CD4-positive, alpha-beta T cell treated with Interleukin-15 for 4 hours (primary cell): ENCODE measurements at places on chromosomes 3 and 15.

- no peak for DNase-seq
These were observed 72.7 kb downstream of the UACA start for GRCh38 chr15:70690491-70691276.

GRCh38 chr3:186162221-186162620 is 53.3 kb upstream of the ETV5 start:
- no peak for DNase-seq

- no peak for DNase-seq
These were observed 34.7 kb downstream of the ZNF710 start for GRCh38 chr15:90035840-90036230.

DNA sequence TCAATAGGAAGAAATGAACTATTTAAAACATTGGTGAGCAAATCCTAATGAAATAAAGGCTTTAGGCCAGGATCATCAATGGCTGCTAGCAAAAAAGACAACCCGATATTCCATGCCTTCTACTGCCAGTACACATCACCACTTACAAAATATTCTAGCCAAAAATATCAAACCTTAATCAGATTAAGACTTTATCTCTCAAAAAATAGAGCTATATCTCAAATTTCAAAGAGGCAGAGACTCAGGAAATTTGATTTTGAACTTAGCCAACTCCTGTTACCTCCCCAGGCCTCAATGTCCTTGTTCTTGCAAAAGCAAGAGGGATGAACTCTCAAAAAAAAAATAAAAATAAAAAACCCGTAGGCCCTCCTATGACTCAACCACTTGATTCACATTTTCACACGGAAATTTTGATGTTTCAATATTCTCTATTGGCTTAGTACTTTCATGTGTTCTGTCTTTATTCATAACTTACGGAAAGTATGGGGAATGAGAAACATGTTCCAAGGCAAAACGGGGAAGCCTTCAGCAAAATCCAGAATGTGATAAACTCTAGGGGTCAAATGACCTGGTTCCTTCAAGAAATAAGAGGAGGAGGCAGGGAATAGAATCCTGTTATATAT is 273.3 kb upstream of the ZPLD1 start:
- DNase-seq = no peak

DNA sequence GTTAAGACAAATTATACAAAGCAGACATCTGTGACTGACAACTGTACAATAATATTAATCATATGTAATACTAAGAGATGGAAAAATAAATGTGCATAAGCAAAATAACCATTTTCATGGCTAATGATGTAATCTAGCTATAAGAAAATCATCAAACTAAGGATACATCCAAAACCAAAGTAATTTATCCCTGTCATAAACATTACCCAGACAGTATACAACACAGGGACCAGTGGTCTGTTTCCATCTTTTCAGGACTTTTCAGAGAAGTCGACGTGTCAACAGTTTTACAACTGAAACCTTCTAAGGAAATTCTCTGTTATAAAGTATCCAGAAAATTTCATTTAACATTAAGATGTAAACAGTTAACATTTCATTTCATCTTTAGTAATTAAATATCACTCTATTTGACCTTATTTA is 11.0 kb downstream of the THBS1 start:
- DNase-seq = no peak

GRCh38 chr3:65540666-65541065 is 498.1 kb downstream of the MAGI1 start:
- no peak for DNase-seq

DNA sequence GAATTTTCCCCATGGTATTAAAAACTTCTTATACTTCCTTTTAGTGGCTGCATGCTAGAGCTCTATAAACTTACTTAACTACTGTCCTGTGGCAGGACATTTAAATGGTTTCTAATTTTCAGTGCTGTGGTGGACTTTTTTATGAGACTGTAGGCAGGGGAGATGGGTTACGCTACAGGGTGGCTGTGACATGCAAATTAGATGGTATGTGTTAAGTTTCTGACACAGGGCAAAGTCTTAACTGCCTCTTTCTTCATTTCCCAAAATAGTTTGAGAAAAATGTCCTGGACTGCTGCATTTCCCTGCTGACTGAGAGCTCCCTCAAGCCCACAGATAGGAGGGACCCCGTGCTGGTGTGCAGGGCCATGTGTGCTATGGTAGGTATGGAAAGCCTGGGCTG is 22.0 kb downstream of the TGM4 start:
- no peak for DNase-seq

- no peak for DNase-seq
These were observed 262.6 kb upstream of the ZNF385D start for GRCh38 chr3:22013641-22014040.

GRCh38 chr3:52422669-52423068 is 22.2 kb downstream of the SEMA3G start:
- no peak for DNase-seq

GRCh38 chr15:73803806-73804205 is 50.7 kb upstream of the INSYN1 start:
- DNase-seq = no peak

- DNase-seq = no peak
These were observed 615.6 kb upstream of the ADAMTS9 start for GRCh38 chr3:65303431-65303830.

- no peak for DNase-seq
These were observed 19.7 kb upstream of the STIMATE start for GRCh38 chr3:52917044-52917443.

DNA sequence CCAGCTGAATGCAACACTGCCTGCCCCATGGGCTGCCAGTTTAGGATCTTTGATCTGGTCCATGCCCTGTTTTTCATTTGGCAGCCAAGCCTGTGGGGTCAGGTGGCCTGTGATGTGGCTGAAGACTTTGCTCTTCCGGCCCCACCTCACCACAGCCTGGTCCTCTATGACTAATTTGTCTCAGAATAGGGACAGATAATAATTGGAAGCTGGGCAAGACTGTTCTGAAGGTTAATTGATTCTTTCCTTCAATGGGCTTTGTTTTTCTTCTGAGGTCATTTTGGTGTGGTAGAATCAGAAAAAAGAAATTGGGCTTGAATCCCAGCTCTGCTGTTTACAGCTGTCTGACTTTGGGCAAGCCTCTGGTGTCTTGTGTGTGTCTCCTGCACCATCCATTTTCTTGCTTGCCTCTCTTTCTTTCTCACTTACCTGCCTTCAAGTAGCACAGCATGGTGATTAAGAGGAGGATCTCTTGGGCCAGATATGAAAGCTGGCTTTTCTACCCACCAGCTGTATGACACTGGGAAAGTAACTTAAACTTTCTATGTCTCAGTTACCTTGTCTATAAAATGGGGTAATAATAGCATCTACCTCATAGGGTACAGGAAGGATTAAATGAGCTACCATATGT is 24.2 kb downstream of the ABHD2 start:
- DNase-seq = peak; percentile 35

- no peak for DNase-seq
These were observed 167.4 kb downstream of the NTRK3 start for GRCh38 chr15:88089024-88089620.

DNA sequence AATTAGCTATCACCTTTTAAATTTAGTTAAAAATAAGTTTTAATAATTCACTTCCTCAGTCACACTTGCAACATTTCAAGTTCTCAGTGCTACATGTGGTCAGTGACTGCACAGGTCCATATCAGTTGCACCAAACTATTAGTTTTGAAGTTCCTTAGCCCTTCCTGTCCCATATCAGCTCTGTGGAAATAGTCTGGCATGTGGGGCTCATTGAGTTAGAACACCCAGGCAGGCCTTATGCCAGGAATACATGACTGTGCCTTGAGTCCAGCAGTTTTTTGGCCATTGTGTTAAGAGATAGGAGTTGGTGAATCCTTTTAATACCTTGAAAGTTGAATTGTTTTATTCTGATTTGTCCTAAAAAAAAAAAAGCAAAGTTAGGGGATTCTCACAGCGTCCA is 153.7 kb upstream of the BFSP2 start:
- no peak for DNase-seq

GRCh38 chr15:74239051-74239705 is 3.1 kb downstream of the CCDC33 start:
- no peak for DNase-seq

DNA sequence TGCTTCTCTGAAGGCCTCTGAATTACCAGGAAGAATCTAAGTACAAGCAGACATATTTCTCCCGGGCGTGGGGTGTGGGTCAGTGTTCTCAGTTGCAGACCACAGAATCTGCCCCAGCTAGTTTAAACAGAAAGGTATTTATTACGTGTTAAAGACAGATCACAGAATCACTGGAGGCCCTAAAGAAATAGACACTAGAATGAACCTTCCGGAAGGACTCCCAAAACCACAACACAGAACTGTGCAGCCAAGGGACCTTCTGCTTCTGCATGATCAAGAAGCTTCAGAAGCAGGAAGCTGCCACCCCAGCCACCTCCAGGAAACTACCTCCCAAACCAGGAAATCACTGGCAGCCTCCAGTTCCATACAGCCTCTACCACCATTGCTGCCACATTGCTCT is 32.7 kb upstream of the ZFAND6 start:
- no peak for DNase-seq

GRCh38 chr15:75732809-75733451 is 20.3 kb upstream of the CSPG4 start:
- peak; percentile 34 for DNase-seq

- DNase-seq = no peak
These were observed 55.5 kb downstream of the BSN start for GRCh38 chr3:49609815-49610214.

DNA sequence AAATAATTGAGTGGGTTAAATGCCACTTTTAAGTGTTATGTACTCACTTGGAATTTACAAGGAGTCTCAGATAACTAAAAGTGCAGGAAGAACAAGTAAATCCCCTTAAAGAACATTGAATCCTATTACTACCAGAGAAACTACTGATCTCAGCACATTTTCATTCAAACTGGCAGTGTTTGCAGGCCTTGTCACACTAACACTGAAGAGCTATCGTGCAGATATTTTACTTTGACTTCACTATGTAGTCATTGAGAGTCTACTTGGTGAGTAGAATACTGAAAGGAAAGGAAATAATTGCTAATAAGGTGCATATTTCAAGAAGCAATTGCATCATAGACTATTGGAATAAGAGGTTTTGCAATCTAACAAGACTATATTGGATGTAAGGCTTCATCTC is 721.4 kb upstream of the CBLB start:
- DNase-seq = no peak

DNA sequence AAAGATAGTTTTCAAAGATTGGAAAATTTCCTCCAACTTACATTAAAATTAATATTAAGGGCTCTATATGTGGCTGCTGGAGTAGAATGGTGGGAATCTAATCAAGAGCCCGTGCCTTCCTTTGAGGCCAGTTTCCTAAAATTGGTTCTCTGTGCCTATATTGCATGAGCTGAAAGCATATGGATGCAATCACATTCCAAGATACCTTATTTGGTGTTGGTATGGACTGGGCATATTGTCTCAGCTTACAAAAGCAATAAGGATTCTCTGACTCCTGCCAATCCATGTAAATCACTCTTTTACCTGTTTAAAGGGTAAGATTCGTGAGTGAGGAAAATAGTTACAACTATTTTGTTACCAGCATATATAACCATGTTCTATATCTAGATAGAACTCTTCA is 111.6 kb downstream of the GREM1 start:
- DNase-seq = no peak

- DNase-seq = peak; percentile 55
These were observed 160.9 kb downstream of the SMAD6 start for GRCh38 chr15:66862940-66863335.

DNA sequence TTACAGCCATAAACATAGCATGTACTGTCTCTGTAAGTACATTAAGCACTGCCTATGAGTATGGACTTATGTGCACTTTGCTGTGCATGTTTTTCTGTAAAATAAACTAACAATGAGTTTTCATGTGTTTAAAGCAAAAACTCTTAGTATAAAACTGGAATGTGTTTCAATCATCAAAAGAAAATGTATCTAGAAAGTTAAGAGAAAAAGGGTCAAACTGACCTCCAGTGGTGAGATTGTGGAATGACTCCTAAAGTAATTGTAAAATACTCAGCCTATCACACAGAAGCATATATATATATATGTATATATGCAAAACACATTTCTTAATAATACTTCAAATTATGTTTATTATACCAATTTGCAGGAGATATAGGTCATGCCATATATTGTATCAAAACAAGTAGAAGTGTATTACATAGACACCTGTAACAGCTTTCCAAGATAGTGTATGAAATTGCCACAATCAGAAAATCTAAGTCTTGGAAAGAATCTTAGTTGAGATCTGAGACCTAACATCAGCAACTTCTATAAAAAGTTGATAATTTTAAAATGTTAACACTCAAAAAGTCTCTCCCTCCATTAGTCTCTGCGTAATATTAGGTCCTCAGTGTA is 199.6 kb downstream of the FMN1 start:
- DNase-seq = no peak

- no peak for DNase-seq
These were observed 115.4 kb downstream of the NEK10 start for GRCh38 chr3:27253831-27254230.

DNA sequence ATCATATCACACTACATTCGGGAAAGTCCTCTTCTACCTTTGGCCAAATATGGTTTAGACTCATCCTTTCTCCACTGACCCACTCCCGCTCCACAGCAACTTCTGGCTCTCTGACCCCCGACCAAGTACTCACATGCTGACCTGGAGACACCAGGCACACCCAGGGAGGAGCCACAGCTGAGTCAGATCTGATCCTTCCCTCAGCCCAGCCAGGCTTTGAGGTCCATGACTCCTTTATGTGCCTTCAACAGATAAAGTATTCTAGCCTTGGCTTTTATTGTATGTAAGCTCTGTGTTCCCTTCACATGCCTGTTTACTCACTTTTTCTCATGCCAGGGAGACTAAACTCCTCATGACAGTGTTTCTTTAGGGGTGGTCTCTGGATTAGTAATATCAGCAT is 166.9 kb upstream of the UMPS start:
- DNase-seq = no peak

DNA sequence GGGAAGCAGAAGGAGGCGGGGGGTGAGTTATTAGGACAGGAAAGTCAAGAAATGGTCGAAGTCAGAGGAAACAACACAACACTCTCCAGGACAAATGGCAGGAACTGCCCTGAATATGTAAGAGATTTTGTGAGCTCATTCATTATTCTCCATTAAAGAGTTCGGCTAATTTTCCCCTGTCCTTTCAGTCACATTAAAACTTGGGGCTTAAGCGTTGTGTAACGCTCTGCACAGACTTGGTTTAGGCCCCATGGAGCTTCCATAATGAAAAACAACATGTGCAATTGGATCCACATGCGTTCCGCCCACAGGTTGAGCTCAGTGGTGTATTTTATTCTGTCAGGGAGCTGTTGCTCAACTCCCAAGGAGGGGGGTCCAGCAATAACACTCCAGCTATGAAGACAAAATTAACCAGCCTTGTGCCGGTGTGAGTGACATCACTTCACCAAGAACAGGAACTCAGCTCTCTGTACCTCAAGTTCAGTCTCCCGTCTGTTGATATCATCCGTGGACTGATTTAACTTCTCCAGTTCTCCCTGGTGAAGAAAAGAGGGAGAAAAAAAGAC is 2.3 kb downstream of the SH3BP5 start:
- no peak for DNase-seq
